ENCODE measurements at places on chromosomes 1 and 21.
A peak's percentile ranks its signal among the peaks of the same experiment; 100 is the strongest.

GRCh38 chr1:158020886-158021620 lies 27.6 kb downstream of the KIRREL1 start:
- no peak overlapping the region for H3K4me3 ChIP-seq
- no peak for DNase-seq
- H3K27ac ChIP-seq = no peak overlapping the region
- no peaks in the 10 kb centered on the region for H3K27me3 ChIP-seq
- H3K4me1 ChIP-seq = 0 out of 2 replicates have a peak, but pooled peaks cover 9% of the 10 kb centered on the region

DNA sequence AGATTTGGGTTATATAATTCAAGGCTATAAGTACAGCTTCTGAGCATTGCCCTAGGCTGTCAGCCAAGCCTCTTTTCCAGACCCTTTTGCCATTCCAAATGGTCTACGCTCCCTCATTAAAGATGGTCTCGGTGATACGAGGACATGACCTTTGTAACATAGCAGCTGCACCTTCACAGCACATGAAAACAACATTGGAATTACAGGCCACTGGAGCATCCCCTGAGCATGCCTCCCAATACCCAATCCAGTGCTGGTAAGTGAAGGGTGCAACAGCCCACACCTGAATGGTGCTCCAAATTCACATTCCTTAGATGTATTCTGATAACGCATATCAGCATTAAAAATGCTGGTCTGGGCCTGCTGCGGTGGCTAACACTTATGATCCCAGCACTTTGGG lies 20.1 kb upstream of the PTPRF start:
- DNase-seq = no peak
- H3K27me3 ChIP-seq = no peaks in the 10 kb centered on the region
- no peaks in the 10 kb centered on the region for H3K36me3 ChIP-seq
- H3K4me3 ChIP-seq = no peak overlapping the region

DNA sequence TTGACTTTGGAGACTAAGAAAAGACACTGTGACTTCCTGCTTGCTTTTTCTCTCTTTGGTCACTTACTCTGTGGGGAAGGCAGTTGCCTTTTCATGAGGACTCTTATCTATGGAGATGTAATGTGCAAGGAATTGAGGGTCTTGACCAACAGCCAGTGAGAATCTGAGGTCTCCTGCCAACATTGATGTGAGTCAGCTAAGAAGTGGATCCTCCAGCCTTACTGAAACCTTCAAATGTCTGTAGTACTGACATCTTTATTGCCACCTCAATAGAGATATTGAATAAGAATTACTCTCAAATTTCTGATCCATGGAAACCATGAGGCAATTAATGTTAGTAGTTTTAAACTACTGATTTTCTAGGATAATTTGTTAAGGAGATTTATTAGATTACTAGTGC lies 598.4 kb downstream of the ADGRL2 start:
- H3K4me3 ChIP-seq = no peak overlapping the region
- H3K27ac ChIP-seq = no peak overlapping the region
- no peaks in the 10 kb centered on the region for H3K36me3 ChIP-seq
- DNase-seq = no peak
- no peaks in the 10 kb centered on the region for H3K4me1 ChIP-seq
- no peaks in the 10 kb centered on the region for H3K27me3 ChIP-seq

- no peak overlapping the region for H3K4me3 ChIP-seq
- H3K27me3 ChIP-seq = no peaks in the 10 kb centered on the region
- H3K27ac ChIP-seq = no peak overlapping the region
These were observed 115.4 kb upstream of the NEGR1 start for GRCh38 chr1:72397786-72398185.

DNA sequence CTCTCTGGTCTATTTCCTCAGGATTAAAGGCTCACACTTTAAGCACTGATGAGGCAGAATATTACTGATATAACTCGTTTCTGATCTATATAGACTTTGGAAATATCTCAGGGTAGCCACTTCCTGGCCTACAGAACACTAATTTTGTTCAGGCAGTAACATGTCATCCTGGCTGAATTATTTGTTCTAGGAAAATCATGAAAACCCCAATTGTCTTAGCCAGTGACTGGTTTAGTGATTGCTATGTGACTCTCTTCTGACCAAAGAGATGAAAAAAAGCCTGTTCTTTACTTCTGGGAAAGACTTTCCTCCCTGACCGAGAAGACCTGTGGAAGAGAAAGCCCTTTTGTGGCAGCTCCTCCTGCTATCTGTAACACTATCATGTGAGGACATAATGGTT lies 453.7 kb downstream of the SETD4 start:
- no peak overlapping the region for H3K4me3 ChIP-seq
- H3K4me1 ChIP-seq = no peaks in the 10 kb centered on the region
- no peak for DNase-seq
- H3K27me3 ChIP-seq = no peaks in the 10 kb centered on the region
- H3K36me3 ChIP-seq = no peaks in the 10 kb centered on the region
- H3K27ac ChIP-seq = no peak overlapping the region

GRCh38 chr1:11979028-11979850 lies 1.0 kb upstream of the MFN2 start:
- H3K27ac ChIP-seq = peak overlapping the region; percentile 81
- peaks cover 48% of the 10 kb centered on the region for H3K4me1 ChIP-seq
- DNase-seq = no peak
- peak overlapping the region; percentile 91 for H3K4me3 ChIP-seq
- H3K27me3 ChIP-seq = peaks cover 3% of the 10 kb centered on the region

DNA sequence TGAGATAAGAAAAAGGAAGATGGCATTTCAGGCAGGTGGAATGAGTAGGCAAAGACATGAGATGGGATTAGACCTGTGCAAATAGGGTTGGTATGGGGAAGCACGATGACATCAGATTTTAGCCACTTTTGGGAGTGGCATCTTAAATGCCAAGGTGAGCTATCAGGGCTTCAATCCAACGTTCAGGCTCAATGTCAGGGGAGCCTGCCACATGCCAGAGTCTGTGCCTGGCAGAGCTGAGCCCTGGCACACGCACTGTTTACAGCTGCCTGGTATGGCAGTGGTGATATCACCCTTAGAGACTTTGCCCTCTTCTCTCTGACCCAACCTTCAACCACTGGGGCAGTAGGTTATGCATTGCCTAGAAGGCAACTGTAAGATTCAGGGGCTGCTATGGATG lies 1.1 kb upstream of the GUCA2B start:
- H3K4me3 ChIP-seq = no peak overlapping the region
- no peak overlapping the region for H3K27ac ChIP-seq
- DNase-seq = no peak
- H3K27me3 ChIP-seq = peaks cover 28% of the 10 kb centered on the region

GRCh38 chr21:36766511-36766910 lies 67.6 kb downstream of the SIM2 start:
- DNase-seq = no peak
- H3K27me3 ChIP-seq = no peaks in the 10 kb centered on the region
- H3K4me3 ChIP-seq = no peak overlapping the region
- no peak overlapping the region for H3K27ac ChIP-seq

- H3K27me3 ChIP-seq = no peaks in the 10 kb centered on the region
- H3K4me1 ChIP-seq = no peaks in the 10 kb centered on the region
- no peak for DNase-seq
- no peaks in the 10 kb centered on the region for H3K36me3 ChIP-seq
- no peak overlapping the region for H3K27ac ChIP-seq
These were observed 205.7 kb upstream of the PTBP2 start for GRCh38 chr1:96515925-96516324.

DNA sequence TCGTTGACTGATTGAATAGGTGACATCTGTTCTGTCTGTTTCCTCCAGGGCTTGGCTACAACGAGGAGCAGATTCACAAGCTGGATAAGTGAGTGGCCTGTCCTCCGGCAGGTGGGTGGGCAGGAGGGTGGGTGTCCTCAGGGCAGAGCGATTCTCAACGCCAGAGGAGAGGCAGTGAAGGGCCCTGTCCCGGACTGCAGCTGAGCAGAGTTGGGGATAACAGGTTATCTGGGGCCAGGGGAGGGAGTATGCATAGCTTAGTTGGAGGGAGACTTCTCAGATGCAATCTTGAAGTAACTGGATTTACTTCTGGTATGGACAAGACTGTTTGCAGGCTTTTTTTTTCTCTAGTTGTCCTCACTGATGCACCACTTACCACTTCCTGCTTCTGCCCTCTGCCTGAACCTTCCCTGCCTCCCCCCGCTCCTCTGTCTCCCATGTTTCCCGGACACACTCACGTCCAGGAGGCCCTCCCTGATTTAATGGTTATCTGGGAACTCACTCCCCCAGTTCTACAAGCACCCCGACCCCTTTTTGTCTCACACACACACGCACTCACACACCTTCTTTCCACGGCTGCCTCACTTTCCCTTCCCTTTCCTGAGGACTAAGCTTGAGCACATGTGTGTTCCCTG lies 16.4 kb upstream of the RASSF5 start:
- H3K27me3 ChIP-seq = no peaks in the 10 kb centered on the region
- no peak overlapping the region for H3K27ac ChIP-seq
- no peaks in the 10 kb centered on the region for H3K4me1 ChIP-seq
- no peak for DNase-seq
- H3K4me3 ChIP-seq = no peak overlapping the region
- peaks cover 3% of the 10 kb centered on the region for H3K36me3 ChIP-seq

DNA sequence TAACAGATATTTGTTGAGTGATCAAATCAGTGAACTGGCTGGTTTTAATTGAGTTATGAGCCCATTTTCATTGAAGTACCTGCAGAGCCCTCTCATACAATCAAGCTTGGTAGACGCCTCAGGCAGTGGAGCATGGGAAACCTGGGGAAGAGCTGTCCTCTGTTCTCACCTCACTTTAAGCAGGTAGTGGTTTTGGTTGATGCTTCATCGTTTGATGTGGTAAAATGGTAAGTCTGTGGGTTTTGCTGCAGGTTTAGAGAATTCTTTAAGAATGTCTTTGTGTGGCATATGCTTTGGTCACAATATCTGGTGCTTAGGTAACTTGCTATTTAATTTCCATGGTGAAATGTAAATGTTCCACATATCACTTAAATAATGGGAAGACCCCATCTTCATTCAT lies 10.0 kb downstream of the LAMC1 start:
- no peaks in the 10 kb centered on the region for H3K27me3 ChIP-seq
- DNase-seq = no peak
- no peak overlapping the region for H3K4me3 ChIP-seq
- peaks cover 62% of the 10 kb centered on the region for H3K4me1 ChIP-seq

DNA sequence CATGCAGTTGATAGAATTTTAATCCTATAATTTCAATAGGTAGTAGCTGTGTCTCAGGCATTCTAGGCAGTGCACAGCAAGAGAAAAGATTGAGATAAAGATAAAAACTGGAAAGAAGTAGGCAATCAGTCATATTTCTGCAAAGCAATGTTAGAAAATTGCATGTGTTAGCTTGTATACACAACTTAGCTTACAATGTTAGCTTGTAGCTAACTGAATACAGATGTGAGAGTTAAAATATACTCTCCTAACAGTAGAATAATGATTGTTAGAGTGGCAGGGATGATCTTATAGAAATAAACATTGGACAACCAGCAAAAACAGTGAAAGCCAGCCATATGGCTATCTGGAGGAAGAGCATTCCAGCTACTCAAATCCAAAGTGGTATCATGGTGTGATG lies 29.0 kb downstream of the PTPRC start:
- no peak overlapping the region for H3K4me3 ChIP-seq
- no peaks in the 10 kb centered on the region for H3K4me1 ChIP-seq
- no peak overlapping the region for H3K27ac ChIP-seq
- no peaks in the 10 kb centered on the region for H3K27me3 ChIP-seq
- no peak for DNase-seq

- H3K27me3 ChIP-seq = no peaks in the 10 kb centered on the region
- no peak overlapping the region for H3K27ac ChIP-seq
- H3K4me1 ChIP-seq = no peaks in the 10 kb centered on the region
These were observed 13.3 kb upstream of the TTF2 start for GRCh38 chr1:117046781-117047180.

DNA sequence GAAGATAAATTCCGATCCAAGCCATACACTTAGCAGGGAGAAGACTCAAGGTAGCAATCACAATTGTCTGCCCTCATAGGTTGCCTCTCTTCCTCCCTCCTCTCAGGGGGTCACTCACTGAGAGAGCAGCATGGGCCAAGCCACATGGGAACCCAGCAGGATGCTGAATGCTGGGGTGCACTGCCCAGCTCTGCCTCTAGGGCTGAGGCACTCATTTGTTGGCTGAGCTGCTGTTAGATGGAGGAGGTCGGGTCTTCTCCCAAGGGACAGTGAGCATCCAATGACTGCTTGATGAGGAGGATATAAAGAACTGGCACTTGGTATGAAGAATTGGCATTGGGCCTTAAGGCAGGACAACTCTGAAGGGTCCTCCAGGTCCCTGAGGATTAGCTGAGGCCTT lies 418.8 kb downstream of the SIPA1L2 start:
- DNase-seq = peak; percentile 2
- H3K4me3 ChIP-seq = no peak overlapping the region
- no peaks in the 10 kb centered on the region for H3K4me1 ChIP-seq
- H3K36me3 ChIP-seq = no peaks in the 10 kb centered on the region
- H3K27me3 ChIP-seq = no peaks in the 10 kb centered on the region

- no peak overlapping the region for H3K4me3 ChIP-seq
- H3K4me1 ChIP-seq = no peaks in the 10 kb centered on the region
- H3K27me3 ChIP-seq = no peaks in the 10 kb centered on the region
These were observed 56.3 kb downstream of the TBX15 start for GRCh38 chr1:118931876-118932275.

GRCh38 chr1:221643404-221644144 lies 98.3 kb downstream of the DUSP10 start:
- no peaks in the 10 kb centered on the region for H3K4me1 ChIP-seq
- H3K4me3 ChIP-seq = no peak overlapping the region
- H3K27me3 ChIP-seq = no peaks in the 10 kb centered on the region
- DNase-seq = no peak
- no peak overlapping the region for H3K27ac ChIP-seq

- DNase-seq = no peak
- no peaks in the 10 kb centered on the region for H3K27me3 ChIP-seq
- no peaks in the 10 kb centered on the region for H3K36me3 ChIP-seq
These were observed 80.9 kb downstream of the COLGALT2 start for GRCh38 chr1:183956559-183957188.

GRCh38 chr21:28282833-28283232 lies 709.8 kb downstream of the LTN1 start:
- no peak overlapping the region for H3K4me3 ChIP-seq
- H3K27me3 ChIP-seq = no peaks in the 10 kb centered on the region
- no peak for DNase-seq
- no peak overlapping the region for H3K27ac ChIP-seq
- H3K36me3 ChIP-seq = no peaks in the 10 kb centered on the region

GRCh38 chr1:111621050-111621449 lies 1.5 kb downstream of the RAP1A start:
- H3K36me3 ChIP-seq = no peaks in the 10 kb centered on the region
- no peak overlapping the region for H3K27ac ChIP-seq
- peaks cover 48% of the 10 kb centered on the region for H3K4me1 ChIP-seq
- H3K27me3 ChIP-seq = no peaks in the 10 kb centered on the region
- peak overlapping the region; percentile 92 for H3K4me3 ChIP-seq
- no peak for DNase-seq

DNA sequence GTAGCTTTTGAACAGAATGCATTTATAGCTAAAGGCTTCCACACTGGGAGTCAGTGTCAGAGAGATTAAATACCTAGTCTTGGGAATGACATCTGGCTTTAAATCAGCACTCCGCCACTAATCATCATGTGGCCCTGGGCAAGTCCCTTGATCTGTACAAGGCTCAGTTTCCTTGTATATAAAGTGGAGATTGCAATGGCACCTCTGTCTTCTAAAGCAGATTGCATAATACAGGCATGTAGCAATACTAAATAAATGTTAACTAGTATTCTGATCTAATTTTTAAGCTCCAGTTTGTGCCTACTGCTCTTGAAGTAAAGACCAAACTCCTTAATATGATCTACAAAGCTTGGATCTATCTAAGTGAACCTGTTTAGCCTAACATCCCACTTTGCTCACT lies 249.4 kb downstream of the PLPP3 start:
- peaks cover 39% of the 10 kb centered on the region for H3K4me1 ChIP-seq
- peak; percentile 13 for DNase-seq
- no peaks in the 10 kb centered on the region for H3K36me3 ChIP-seq
- peak overlapping the region; percentile 85 for H3K27ac ChIP-seq
